Anterior cingulate cortex (tissue), 58 donors: ENCODE measurements at places on chromosomes 4 and X.
A peak's percentile ranks its signal among the peaks of the same experiment; 100 is the strongest.

DNA sequence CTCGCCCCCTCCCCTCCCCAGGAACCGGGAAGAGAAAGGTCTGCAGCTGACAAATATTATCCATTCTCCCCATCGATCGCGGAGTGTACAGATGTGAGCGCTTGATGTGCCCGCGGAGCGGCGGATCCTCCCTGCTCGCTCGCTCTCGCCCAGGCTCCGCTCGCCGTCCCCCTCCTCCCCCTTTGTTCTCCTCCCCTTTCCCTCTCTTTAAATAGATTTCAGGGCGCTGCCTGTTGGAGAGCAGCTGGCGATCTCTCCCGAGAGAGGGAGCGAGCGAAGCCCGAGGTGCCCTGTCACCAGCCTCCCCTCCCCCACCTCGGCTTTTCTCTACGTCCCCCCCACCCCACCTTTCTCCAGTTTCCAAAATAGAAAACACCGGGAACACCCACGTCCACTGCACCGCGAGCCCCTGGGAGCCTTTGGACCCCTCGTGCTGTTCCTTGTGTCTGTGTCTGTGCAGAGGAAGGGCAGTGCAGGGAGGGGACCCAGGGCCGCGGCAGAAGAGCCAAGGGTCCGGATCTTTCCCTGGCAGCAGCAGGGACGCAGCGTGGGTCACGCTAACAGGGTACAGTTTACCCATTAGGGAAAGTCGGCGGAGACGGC, 56.6 kb upstream of the BCOR start:
- DNase-seq: peak; percentile 9

GRCh38 chr4:178963446-178964045, 1521.3 kb upstream of the AGA start:
- DNase-seq: no peak

- no peak for DNase-seq
Observed at GRCh38 chr4:105092768-105093167, 53.9 kb upstream of the TET2 start.

DNA sequence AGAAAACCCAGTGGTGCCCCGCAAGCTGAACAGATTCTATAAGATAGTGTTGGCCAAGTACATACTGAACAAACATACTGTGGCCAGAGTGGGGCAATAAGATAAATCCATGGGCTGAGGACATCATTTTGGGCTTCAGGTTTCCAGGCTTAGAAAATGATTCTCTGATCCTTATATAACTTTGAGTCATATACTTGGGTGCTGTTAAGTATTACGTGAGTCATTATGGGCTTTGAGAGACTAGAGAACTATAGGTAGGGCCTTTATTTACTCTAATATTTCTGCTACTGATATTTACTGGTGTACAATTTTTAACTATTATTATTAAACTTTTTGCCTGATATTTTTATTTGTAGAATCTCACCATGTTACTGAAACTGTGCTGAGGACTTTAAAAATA, 586.1 kb downstream of the CENPC start:
- no peak for DNase-seq

GRCh38 chr4:113328514-113328913, 279.1 kb downstream of the ANK2 start:
- no peak for DNase-seq

DNA sequence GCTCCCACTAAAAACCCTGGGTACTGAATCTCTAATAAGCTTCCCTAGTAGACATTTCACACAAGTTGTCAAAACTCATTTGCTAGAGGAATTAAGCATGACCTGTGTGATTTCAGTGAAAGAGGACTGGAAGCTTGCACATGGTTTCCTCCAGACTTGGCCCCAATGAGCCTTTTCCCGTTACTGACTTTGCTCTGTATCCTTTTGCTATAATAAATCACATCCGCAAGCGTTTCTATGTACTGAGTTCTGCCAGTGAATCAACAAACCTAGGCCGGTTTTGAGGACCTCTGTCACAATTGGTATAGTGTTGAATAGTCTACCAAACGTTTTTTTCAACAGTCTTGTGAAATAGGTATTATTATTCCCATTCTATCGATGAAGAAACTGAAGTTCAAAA, 8.2 kb downstream of the ATP11C start:
- no peak for DNase-seq

DNA sequence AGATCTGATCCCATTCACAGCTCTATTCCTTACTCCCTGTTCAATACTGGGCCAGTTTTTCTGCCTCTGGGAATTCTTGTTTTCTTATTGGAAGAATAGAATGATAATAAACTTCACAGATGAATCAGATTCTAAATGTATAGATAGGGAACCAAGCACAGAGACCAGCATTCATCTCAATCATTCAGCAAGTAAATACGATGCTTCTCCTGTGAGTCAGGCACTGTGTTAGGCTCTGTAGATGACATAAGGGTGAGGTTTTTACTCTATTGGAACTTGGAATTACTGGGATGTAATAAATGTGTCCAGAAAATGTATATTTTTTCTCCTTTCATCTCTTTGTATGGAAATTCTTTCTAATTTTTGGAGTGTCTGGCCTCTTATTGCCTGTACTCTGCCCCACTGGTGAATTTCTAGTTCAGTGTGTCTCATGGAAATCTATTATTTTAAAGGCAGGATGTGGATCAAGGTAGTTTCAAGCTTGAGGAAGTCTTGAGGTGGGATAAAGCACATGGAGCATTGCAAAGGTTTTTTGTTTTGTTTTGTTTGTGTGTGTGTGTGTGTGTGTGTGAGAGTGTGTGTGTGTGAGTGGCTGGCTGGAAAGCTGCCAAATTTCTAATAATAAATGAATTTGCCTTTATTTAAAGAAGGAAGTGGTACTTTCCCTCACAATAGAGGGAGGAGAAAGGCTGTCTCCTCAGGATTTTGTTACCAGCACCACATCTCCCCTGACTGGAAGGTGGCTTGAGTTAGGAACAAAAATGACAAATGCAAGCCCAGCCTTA, 117.9 kb upstream of the HS3ST1 start:
- no peak for DNase-seq

GRCh38 chr4:113556382-113557134, 205.0 kb downstream of the CAMK2D start:
- no peak for DNase-seq

DNA sequence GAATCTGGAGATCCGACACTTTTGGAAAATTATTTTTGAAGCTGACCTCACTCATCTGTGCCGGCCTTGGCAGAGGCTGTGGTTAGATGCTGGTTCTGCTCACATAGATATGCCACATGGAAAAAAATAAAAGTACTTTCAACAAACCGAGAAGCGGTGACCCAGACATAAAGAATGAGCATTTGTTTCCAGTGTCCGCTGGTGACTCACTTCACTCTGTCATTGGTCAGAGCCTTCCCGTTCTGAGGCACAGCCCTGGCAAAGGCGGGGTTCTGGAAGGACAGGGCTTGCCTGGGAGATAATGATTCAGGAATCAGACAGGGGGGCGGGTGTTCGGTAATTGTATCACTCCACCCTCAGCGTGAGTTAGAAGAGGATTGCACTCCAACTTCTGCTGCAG, 172.4 kb upstream of the MXRA5 start:
- no peak for DNase-seq

GRCh38 chr4:88033309-88033708, 25.9 kb downstream of the PKD2 start:
- no peak for DNase-seq
